NCI-H1436 treated with DMSO at 0.1 percent for 48 hours (cell line): ENCODE measurements at places on chromosomes 1 and 21.

DNA sequence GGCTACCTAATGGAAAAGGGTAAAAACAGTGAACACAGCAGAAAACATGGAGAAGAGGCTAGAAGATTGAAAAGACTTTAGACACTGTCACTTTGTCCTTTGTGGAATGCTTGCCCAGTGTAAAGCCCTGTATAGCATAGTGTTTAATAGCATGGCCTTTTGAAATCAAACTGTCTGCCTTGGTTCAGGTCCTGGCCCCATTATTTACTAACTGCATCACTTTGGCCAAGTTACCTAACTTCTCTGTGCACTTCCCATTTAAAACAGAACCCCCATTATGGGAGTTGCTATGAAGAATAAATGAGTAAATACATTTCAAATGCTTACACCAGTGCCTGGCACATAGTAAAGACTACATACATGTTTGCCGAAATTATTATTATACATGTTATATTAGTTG is 12.1 kb downstream of the PHC2 start:
- no peak for DNase-seq

DNA sequence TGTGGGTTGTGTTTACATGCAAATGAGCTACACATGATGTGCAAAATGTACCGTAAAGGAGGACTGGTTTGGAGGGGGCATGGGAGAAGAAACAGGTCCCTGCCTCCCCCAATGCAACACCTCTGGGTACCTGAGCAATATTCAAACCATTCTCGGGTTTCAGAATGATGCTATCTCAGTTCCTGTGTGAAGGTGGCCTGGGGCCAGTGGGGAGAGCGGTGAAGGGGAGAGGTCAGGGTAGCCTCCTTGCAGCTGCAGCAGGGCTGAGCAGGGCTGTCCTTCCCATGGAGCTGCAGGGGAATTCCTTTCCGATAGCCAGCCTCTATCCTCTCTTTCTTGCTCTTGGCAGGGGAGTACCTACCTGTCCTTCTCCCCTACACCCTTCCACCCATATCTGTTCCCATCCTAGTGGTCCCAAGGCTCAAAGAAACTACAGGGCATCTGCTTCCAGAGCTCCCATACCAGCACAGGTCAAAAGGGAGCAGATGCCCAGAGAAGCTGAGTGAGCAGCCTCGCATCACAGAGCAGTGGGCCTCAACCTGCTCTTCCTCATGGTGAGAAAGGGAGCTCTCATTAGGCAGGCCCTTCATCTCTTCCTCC is 11.9 kb downstream of the MEF2D start:
- no peak for DNase-seq

DNA sequence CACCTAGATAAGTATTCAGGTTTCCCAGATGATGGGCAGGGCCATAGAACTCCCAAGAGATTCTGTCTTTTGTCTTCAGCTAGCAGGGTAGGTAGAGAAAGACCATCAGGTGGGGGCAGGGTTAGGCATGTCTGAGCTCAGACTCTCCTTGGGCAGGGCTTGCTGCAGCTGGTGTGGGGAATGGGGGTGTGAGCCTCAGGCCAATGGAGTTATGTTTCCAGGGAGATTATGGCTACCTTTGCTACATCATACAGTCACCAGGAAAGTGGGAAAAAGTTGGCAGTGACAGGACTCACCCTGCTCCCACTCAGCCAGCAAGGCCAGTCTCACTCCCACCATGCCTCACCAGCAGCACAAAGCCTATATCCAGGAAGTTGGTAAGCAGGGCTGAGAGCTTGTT is 77.8 kb downstream of the DRAM2 start:
- no peak for DNase-seq

- DNase-seq = no peak
Measured at GRCh38 chr1:31027693-31028526, 37.6 kb downstream of the PUM1 start.

GRCh38 chr1:80982831-80983230 is 817.9 kb upstream of the ADGRL2 start:
- no peak for DNase-seq
